Stimulated activated CD8-positive, alpha-beta memory T cell treated with anti-CD3 and anti-CD28 coated beads, Interleukin-2, amount 100 ng/mL, for 48 hours (primary cell): ENCODE measurements at places on chromosomes 2 and 18.

DNA sequence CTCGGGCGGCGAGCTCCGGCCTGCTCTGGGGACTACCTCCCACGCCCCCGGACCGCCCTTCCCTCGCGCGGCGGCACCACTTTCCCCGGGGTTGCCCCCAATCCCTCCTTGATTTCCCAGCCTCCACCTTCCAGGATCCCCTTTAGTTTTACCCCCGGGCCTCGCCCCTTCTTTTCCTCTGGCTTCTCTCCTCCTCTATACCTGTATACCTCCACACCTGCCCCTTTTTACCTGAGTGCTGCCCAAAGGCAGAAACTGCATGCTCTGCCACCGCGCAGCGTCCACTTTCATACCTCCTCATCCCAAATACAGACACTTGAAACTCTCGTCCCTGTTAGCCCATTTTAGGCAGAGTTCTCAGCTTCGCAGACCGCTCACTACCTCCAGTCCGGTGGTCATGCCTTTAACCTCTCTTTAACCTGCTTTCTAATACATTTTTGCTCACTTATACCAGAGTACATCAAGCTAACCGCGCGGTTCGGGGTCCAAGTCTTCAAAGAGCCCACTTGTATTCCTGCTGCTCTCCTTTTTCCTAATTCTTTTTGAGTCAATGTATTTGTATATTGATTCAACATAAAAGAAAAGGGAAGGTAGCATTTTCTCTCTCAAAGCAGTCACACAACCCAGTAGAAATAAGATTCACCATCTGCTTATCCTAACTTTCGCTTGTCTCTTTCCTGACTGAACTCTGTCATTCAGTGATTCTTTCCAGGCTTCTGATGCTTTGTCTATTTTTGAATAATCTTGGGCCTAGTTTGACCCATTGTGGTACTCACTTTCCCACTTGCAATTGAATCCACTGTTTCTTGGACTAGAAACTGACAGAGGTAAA, 901 bp downstream of the SPOPL start:
- DNase-seq, result no peak

DNA sequence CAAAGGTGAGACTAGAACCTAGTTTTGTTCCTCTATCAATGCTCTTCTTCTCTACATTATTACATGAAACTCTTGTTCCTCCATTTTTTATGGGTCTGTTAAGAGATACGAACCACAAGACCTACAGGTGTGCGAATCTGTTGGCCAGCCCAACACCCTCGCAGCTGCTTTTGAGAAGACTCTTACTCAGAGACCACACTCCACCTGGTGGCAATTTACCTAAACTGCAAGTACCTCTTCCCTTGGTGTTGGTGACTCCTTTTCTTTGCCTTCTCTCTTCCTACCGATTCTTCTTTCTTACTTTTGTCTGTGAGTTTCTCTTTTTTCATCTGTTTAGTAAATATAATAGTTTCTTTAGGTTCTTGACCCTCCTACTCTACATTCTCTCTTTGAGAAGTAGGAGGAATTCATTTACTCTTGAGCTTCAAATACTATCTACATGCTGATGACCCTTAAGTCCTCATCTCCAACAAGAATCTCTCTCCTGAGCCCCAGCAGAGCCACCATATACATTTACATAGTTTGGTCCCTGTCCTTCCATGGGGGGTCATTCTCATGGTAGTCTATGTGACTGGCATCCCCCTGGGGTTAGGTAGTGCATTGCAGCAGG, 81.8 kb upstream of the GAREM1 start:
- DNase-seq, result peak; percentile 19

- no peak for DNase-seq
Measured at GRCh38 chr2:48092846-48093803, 186.8 kb upstream of the FBXO11 start.

DNA sequence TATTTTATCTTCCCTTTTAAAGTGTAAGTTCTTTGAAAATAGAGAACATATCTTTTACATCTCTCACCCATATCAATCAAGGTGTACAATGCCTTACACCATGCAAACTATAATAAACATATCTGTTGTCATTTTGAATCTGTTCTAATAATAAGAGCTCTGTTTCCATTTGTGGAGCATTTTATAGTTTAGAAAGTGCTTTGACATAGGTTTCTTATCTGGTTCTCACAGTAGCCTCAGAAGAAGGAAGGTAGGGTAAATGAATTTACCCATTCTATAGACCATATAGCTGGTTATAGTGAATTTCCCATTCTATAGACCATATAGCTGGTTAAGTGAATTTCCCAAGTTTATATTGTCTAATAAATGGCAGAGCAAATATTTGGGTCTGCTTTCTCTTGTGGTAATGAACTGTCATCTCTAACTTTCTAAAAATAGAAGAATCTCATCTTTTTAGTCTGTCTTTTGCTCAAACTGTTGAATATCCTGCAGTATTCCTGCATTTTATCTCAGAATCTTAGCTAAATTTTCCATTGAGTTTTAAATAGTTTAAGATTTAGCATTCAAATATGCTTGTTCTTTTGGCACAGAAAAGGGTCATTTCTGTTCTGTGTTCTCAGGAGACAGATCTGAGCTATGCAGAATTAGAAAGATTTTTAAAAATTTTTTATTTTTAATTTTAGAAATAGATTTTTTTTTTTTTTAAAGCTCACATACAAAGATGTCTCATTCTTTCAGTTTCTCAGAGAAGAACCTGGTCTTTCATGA, 80.7 kb upstream of the STON1 start:
- no peak for DNase-seq
